WTC11 (cell line): ENCODE measurements at places on chromosomes 11 and 22. TPM values are rescaled to one million over a fixed set of nuclear protein-coding genes. Genes with fewer than 3 reads are reported as not detected.
A peak's percentile ranks its signal among the peaks of the same experiment; 100 is the strongest.

DNA sequence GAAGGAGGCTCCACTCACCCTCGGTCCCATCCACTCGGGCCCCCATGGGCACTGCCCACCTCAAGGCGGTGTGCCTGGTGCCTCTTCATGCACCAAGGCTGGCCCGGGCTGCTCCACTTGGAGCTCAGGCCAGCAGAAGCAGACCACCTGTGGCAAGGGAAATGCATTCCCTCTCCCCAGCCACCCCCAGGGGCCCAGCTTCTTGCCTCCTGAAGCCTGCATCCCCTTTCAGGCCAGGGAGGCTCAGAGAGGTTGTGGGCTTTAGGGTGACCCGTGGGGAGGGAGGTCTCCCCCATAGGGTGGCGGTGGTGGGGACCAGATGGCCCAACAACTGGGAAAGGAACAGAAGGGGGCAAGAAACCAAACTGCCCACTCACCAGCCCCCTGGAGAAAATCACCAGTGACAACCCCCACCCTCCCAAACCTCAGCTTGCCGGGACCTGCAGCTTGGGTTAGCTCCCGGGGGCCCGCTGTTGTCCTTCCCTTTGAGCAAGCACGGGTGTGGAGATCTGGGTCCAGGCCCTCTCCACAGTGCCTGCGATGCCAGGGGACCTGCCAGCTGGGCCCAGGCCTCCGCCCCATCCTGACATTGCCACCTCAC is 8.4 kb downstream of the CBX6 start:
- no peaks in the 10 kb centered on the region for H3K27me3 ChIP-seq
- H3K4me3 ChIP-seq = no peak overlapping the region
- no peak overlapping the region for H3K27ac ChIP-seq

The POU2AF2 gene
- not detected in 3 replicates for total RNA-seq

GRCh38 chr11:78158987-78159652 is 19.7 kb upstream of the ALG8 start:
- no peaks in the 10 kb centered on the region for H3K36me3 ChIP-seq

DNA sequence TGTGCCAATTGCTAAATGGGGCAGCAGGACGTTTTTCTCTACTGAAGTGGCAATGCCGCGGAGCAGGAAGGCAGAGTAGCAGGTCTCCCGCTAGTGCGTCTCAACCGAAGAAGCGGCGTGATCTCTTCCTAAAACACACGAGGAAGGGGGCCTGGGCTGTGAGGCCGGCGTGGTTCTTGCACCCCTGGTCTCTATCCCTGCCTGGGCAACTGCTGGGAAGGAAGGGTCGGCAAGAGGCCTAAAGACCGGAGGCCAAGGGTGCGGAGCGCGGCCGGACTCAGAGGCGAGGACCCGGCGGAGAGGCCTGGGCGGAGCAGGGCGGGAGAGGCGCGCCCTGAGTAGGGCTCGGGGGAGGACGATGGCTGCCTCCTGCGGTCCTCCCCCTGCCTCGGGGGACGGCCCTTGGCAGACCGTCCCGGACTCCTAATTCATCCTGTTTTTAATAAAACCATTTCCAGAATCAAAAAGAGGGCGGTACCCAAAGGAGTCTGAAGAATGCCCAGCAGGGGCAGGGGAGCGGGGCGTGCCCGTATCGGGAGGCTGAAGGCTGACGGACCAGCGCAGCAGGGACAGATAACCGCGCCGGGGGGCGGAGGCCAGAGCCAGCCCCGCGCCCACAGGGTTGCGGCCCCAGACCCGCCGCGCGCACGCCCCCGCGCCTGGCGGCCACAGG is 572 bp upstream of the APLP2 start:
- no peak overlapping the region for H3K27ac ChIP-seq
- DNase-seq = peak; percentile 46
- H3K4me1 ChIP-seq = peaks cover 31% of the 10 kb centered on the region

DNA sequence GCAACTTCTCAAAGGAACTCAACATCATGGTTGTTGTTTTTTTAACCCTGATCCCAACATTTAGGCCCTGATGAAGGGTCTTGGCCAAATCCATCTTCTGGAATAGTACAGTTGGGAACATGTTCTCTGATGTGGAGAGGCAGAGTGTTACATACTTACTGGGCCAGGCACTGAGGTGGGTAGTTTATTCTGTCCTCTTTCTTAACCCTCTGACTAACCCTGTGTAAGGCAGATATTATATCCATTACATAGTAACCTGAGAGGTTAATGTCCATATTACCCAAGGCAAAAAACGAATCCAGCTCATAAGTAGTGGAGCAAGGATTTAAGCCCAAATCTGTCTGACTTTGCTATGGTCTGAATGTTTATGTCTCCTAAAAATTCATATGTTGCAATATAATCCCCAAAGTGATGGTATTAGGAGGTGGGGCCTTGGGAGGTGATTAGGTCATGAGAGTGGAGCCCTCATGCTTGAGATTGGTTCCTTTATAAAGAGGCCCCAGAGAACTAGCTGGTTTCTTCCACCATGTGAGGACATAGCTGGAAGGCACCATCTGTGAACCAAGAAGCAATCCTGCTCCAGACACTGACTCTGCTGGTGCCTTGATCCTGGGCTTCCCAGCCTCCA is 16.3 kb downstream of the PPFIBP2 start:
- H3K27ac ChIP-seq = no peak overlapping the region
- peaks cover 6% of the 10 kb centered on the region for H3K4me1 ChIP-seq
- H3K36me3 ChIP-seq = no peaks in the 10 kb centered on the region
- DNase-seq = no peak
- no peaks in the 10 kb centered on the region; the same call in 1 of the 2 replicates for H3K27me3 ChIP-seq
- no peak overlapping the region for H3K4me3 ChIP-seq
